ENCODE measurements at places on chromosomes 11 and 22. TPM values are rescaled to one million over a fixed set of nuclear protein-coding genes. Genes with fewer than 3 reads are reported as not detected.

The GLYATL1 gene
- total RNA-seq: not detected

The OR51T1 gene
- not detected for total RNA-seq

The CELSR1 gene
- 2.1 TPM for total RNA-seq

The ASPHD2 gene
- total RNA-seq: 5.5 TPM

The OR5A1 gene
- total RNA-seq: not detected

The DBX1 gene
- not detected for total RNA-seq

The EEF1G gene
- 1,345 TPM for total RNA-seq

The ENTHD1 gene
- not detected for total RNA-seq

The APOC3 gene
- total RNA-seq: not detected

The F2 gene
- not detected for total RNA-seq

The RASL10A gene
- total RNA-seq: 1.9 TPM

The MPZL3 gene
- total RNA-seq: 7.0 TPM

The GLB1L2 gene
- 0.28 TPM for total RNA-seq

The WT1 gene
- total RNA-seq: not detected

The MMP8 gene
- not detected for total RNA-seq

The DSCAML1 gene
- total RNA-seq: not detected

The MRGPRX4 gene
- not detected for total RNA-seq

The PHOX2A gene
- not detected for total RNA-seq

The SCT gene
- total RNA-seq: not detected

The LRRC32 gene
- total RNA-seq: 117 TPM

The ESAM gene
- total RNA-seq: 303 TPM

The SLN gene
- total RNA-seq: not detected

The SAA4 gene
- not detected for total RNA-seq

The CCDC179 gene
- total RNA-seq: not detected

The PLEKHB1 gene
- not detected for total RNA-seq

Measured in endothelial cell of umbilical vein (primary cell).